Choroid plexus epithelial cell (primary cell): ENCODE measurements at places on chromosomes 16 and 17.

- no peak for DNase-seq
Observed at GRCh38 chr17:4802228-4802627, at the start of gene C17orf114. Gene C17orf114 (minus strand): TSS chr17:4802328.

DNA sequence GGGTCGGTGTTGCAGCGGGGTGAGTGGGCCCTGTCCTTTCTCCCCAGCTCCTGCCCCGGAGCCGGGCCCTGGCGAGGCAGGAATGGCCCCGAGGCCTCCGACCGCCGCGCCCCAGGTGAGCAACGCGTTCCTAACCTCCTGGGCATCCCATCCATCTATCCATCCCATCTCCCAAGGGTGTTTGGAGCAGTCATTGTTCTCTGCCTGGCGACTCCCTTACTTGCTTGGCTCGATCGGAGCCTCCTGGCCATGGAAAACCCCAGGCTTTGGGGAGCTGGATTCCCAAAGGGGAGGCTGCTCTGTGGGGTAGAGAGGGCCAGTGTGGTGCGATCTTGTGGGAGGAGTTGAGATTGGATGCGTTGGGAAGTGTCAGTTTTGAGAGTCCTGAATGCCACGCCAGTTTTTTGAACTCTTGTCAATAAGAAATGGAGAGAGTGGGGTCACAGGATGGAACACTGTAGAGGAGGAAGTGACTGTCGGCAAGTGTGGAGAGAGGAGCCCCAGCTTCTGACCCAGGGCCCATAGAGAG, 684 bp downstream of the ZFP90 start:
- DNase-seq = peak; percentile 11

DNA sequence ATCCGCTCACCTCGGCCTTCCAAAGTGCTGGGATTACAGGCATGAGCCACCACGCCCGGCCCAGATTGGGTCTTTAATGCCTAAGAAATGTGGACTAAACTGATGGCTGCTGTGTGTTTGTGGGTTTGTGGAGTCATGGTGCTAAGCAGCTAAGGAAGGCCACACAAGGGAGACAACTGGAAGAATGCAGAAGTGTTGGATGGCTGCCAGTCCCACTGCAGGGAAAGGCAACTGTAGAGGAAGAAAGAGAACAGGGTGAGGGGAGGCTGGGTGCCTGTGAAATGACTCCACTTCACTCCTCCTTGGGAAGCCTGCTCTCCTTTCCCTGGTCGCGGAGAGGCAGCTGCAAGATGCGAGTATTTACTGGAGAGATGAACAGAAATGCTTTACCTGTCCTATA, 23.5 kb upstream of the SIAH1 start:
- peak; percentile 92 for DNase-seq

DNA sequence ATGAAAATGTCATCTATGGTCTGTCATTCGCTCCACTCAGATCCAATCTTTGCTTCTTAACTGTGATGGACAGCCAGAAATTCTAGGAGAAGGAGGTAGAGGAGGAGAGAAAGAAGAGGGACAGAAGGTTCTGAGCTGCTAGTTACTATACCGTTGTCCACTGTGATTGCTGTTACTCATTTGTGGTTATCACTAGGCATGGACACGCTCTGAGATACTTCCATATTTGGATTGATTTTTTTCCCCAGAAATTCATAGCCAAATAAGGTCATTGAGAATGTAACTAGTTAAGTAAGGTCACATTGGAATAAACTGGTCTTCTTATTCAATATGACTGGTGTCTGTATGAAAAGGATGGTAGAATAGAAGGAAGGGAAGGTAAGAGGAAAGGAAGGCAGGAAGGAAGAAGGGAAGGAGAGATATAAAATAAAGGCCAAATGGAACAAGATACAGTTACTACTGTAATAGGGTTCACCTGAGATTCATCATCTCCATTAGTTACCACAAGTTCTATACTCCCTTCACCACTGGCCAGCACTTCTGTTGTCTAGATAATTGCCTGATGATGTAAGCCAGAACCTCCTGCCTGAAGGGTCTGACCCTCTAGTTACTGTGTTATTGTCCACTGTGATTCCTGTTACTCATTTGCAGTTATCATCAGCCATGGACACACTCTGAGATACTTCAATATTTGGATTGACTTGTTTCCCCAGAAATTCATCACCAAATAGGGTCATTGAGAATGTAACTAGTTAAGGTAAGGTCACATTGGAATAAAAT, 2.9 kb downstream of the KRTAP9-7 start:
- no peak for DNase-seq

- DNase-seq = no peak
Observed at GRCh38 chr16:17448640-17449638, 21.8 kb downstream of the XYLT1 start.

DNA sequence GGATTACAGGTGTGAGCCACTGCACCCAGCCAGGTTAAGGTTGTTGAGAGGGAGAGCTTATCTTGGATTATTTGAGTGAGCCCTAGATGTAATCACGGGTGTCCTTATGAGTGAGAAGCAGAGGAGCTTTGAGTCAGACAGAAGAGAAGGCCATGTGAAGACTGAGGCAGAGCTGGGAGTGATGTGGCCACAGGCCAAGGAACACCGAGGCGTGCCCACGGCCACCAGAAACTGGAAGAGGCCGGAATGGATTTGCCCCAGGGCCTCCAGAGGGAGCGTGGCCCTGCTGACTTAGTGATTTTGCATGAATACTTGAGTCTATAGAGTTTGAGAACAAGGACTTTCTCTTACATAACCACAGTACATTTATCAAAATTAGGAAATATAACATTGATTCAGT, 137.7 kb downstream of the RPTOR start:
- DNase-seq = no peak

GRCh38 chr17:58564243-58564642, 49.8 kb upstream of the MTMR4 start:
- no peak for DNase-seq

- no peak for DNase-seq
Observed at GRCh38 chr17:10620823-10621222, 36.3 kb downstream of the MYH3 start.

DNA sequence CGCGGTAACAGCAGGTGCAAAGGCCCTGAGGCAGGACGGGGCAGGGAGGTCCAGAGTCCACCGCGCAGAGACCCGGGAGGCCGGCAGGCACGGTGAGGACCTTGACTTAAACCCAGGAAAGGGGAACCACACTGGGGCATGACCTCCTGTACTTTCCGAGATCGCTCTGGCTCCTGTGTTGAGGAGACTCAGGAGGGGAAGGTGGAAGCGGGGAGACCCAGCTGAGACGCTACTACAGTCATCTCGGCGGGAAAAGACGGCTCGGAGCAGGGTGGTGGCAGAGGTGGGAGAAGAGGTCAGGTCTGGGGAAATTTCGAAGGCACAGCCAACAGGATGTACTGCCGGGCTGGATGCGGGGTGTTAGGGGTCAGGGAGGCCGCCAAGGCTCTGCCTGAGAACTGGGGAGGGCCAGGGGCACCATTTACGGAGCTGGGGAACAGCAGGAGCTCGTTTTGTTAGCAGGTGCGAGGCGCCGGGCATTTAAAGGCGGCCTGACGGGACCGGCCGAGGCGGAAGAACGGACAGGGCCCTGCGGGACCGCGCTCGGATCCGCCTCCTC, 22.3 kb downstream of the NPTX1 start:
- DNase-seq = no peak

DNA sequence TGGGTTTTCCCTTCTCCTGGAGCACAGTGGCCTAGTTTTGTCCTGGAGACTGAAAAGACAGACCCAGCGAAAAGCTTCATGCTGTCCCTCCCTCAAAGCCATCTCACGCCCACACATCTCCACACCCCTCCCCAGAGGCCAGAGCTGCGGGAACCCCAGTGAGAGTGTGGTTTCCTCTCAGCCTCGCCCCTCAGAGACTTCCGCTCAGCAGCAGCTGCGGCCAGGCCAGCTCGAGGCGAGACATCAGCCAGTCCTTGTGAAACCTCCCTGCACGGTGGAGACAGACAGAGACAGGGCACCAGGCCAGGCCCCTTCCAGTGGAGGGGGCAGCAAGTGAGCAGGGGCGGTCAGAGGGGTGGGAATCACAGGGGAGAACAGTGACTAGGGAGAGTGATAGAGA, 77.0 kb upstream of the TNRC6C start:
- DNase-seq = peak; percentile 92
